Ureter (tissue), 1 donor: ENCODE measurements at places on chromosomes 7 and 10.

GRCh38 chr10:70695241-70696030, 23.1 kb downstream of the ADAMTS14 start:
- no peak for DNase-seq

DNA sequence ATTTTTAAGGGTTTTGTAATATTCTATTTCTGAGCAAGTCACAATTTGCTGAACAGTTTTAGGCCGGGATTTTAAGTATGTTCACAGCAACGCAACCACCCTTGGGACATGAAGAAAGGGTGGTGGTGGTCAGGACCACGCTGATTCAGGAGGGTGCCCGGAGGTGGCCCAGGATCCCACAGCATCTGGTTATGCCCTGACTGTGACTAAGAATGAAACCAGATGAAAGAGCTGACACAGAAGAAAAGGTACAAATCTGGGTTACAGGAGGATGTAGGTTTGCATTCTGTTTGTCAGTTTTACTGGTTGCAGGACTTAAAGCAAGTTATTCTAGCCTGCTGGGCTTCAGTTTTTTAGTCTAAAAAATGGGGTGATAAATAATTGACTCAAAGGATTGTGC, 279.7 kb downstream of the CCSER2 start:
- no peak for DNase-seq

DNA sequence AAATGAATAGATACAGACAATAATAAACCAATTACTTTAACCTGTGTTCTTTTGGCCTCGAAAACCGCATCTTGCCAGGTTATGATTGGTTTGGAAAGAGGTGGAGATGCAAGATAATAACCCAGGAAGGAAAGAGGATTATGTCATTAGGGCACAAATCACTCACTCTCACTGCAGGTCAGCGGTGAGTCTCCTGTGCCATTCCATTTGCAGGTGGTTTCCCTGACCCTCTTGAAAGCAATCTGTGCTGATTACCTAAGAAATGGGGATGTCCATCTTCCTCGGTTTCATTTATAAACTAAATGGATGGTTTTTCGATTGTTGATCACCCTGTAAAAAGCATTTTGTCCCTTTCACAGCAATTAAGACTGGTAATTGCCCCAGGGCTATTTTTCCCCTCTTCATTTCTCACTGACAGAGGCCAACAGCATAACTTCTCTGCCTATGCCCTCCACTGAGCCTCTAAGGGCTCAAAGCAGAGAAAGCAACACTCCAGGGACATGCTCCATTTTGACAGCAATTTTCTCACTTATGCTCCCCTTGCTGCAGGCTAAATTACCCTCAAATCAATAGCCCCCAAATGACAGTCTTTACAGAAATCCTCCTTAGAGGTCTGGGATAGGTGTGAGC, 257.5 kb downstream of the IPMK start:
- DNase-seq = no peak

GRCh38 chr7:51732951-51733350, 416.3 kb upstream of the COBL start:
- no peak for DNase-seq

DNA sequence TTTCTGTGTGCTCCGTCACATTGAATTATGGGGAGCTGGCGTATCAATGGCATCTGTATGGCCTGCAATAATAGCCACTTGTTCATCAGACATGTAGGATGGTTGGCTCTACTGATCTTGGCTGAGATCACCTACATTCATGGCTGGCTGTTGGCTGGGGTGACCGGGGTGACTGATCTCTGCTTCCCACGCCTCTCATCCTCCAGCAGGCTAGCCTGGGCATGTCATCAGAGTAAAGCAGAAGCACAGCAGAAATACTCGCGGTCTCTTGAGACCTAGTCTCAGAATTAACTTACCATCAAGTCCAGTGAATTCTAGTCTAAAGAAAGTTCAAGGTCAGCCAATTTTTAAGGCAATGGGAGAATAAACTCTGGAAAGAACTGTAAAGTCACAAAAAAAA, 257.7 kb upstream of the GLI3 start:
- DNase-seq = no peak

DNA sequence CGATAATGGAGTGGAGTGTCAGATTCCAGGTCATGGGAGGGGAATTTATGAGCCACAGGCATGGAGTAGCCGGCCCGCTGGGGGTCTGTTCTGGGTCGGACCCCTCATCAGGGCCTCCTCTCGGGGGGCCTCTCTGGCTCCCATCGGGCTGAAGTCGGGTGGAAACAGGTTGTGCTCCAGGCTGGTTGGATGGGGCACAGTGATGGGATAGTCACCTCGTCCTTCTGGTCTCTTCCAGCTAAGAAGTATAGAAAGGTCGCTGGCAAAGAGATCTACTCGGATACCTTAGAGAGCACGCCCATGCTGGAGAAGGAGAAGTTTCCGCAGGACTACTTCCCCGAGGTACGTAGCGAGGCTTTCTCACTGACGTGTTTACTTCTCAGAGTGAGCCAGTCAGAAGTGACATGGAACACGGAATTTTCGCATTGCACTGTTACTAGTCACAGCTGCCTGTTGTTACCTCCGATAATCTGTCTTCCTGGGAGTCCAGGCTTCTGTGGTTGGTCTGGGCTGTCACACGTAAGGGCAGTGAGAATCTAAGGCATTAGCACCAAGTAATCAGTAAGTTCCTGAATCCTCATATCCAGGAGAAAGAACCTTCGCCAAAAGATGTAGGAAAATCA, 88.3 kb downstream of the NKX6-2 start:
- no peak for DNase-seq

- no peak for DNase-seq
These were observed 71.1 kb upstream of the ADGRA1 start for GRCh38 chr10:133016493-133017202.

GRCh38 chr10:8396675-8397074, 342.2 kb downstream of the GATA3 start:
- no peak for DNase-seq

DNA sequence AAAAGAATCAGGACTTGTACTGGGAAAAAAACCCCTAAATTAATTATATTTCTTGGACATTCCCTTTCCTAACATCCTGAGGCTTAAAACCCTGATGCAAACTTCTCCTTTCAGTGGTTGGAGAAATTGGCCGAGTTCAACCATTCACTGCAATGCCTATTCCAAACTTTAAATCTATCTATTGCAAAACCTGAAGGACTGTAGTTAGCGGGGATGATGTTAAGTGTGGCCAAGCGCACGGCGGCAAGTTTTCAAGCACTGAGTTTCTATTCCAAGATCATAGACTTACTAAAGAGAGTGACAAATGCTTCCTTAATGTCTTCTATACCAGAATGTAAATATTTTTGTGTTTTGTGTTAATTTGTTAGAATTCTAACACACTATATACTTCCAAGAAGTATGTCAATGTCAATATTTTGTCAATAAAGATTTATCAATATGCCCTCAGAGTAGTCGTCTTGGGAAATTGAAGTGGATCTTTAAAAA, 6.6 kb downstream of the EMX2 start:
- no peak for DNase-seq

DNA sequence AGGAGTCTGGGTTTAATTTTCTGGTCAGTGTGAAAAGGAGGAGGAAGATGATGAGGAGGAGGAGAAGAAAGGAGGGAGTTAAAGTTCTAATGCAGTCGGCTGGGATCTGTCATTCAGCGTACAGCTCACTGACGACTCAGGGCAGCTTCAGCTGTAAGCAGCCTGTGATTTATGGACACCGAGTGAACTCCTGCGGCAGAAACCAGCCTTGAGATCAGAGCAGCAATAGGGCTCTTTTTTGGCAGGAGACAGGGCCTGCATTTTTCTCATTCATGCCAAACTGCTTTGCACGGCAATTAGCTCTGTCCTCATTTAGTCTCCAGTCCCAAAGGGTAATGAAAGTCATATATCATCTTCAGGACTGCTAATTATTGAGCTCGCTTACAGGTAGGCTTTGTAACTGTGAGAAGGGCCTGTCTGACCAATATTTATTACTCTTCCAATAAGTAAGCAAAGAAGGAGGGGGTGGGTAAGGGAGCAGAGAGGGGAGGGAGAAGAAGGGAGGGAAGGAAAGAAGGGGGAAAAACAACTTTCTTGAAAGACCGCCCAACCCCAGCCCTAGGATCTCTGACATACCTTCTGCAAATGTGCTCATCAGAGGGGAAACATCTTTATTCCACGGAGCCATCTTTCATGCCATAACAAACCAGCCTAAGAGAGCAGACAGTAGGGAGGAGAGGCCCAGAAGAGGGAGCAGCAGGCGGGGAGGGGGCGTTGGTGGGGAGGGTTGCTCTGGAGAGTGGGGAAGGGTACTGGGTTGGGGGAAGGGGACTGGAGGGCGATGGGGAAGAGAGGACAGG, 48.1 kb upstream of the COMTD1 start:
- no peak for DNase-seq

GRCh38 chr7:116588225-116588624, 63.4 kb downstream of the CAV1 start:
- no peak for DNase-seq

DNA sequence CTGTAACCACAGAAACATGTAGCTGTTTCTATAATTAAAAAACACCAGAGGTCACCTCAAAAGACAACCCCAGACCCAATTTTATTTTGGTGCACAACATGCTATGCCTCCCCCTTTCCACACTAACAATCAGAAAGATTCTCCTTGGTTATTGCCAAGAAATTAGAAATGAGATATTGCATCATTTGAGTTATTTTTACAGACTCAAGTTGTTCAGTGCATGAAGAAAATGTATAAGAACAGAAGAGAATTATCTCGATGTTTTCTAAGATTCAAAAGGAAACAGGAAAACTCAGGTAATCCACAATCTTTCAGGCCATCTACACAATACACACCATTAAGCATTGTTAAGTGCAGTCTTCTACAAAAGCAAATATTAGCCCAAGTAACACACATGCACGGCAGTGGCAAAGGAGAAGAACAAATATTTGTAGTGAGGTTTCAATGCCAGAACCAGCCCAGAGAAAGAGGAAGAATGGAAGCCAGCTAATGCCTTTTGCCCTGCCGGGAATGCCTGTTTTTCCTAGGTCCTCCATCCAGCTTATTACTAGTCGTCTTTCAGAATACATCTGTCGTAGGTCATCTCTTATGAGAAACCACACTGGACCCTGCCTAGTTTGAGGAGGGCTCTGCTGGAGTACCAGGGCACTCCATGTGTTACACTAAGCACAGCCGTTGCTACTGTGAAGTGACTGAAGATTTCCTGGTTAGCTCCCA, 67.6 kb upstream of the C1GALT1 start:
- no peak for DNase-seq

- DNase-seq = peak; percentile 48
These were observed 514 bp downstream of the RNF216 start for GRCh38 chr7:5780801-5781496.

- DNase-seq = no peak
These were observed 30.5 kb downstream of the GRK5 start for GRCh38 chr10:119237722-119238436.

GRCh38 chr7:4606797-4607196, 75.3 kb upstream of the FOXK1 start:
- DNase-seq = no peak

DNA sequence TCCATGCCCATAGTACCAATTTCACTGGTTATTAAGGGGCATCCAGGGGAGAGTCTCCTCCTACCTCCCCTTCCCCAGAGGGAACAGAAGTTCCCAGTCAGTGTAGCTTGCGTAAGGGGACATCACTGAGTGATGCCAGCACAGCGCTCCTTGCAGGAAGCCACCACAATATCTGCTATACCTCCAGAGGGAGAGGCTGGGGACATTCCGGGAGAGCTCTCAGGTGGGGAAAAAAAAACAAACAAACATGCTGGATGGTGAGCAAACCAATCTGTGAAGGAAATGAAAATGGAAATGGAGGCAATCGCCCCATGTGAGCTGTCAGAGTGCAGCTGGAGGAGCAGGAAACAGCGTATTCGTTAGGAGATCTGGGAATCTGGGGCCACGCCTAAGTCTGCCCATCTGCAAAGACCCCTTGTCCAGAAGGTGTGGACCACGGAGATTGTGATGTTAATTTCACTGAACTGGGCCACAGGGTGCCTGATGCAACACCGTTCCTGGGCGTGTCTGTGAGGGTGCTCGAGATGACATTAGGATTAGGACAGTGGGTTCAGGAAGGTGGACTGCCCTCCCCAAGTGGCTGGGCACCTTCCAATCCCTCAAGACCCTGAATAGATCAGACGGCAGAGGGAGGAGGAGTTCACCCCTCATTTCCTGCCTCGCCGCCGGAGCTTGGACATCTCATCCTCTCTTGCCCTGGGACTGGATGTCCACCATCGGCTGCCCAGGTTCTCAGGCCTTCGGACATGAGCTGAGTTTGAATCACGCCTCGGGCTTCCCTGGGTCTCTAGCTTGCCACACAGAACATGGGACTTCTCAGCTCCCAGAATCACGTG, 30.5 kb downstream of the GNA12 start:
- no peak for DNase-seq

DNA sequence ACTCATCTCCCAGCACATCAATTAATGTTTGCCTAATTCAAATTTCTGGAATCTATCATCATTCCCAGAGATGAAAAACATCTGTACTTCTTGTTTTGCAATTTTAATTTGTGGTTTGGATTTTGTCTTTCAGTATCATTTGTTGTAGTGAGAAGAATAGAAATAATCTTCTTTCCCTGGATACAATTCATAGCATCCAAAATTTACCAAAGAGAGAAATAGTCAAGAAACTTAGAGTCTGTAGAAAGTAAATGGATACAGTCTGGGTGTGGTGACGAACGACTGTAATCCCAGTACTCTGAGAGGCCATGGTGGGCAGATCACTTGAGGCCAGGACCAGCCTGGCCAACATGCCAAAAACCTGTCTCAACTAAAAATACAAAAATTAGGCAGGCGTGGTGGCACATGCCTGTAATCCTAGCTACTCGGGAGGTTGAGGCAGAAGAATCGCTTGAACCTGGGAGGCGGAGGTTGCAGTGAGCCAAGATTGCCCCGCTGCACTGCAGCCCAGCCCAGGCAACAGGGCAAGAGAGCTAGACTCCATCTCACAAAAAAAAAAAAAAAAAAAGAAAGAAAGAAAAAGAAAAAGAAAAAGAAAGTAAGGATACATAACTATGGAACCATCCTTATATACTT, 193.0 kb downstream of the RELN start:
- no peak for DNase-seq

- DNase-seq = no peak
These were observed 990 bp downstream of the ZNF467 start for GRCh38 chr7:149772241-149772955.

DNA sequence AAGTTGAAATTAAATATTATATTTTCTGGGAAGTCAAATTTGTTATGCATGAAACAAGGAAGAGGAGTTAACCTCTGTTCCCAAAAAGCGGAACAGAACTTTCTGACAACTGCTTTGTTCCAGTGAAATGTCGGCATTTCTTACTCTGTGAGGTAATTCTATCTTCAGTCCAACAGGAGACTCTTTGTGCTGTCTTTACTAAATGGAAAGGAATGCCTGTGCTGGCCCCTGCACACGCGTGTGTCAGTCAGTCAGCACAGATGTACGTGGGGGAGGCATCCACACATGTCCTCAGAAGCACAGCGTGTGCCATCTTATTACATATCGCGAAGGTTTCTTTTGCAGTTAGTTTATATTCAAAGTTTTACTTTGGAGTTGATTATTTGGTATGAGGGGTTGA, 37.5 kb downstream of the NET1 start:
- DNase-seq = no peak

- DNase-seq = peak; percentile 75
These were observed 1.8 kb downstream of the SMURF1 start for GRCh38 chr7:99141841-99142726.
